ENCODE measurements at places on chromosomes 4 and X.

DNA sequence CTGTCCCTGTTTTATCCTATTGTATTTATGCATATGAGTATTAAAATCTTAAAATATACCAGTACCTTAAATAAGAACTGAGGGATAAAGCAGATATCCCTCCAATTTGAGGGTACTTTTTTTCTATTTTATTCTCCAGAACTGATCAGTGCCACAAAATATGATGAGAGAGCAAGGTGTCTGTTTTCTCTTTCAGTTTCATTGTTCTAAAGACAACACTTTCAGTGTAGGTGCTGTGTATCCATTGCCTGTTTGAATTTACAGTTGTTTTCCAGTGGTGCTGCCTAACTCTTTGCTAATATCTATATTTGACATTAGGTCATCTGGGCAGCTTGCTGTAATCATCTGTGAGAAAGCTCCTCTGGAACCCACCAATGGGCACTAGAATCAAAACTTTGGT, 394.7 kb downstream of the IL1RAPL1 start:
- no peak for DNase-seq

DNA sequence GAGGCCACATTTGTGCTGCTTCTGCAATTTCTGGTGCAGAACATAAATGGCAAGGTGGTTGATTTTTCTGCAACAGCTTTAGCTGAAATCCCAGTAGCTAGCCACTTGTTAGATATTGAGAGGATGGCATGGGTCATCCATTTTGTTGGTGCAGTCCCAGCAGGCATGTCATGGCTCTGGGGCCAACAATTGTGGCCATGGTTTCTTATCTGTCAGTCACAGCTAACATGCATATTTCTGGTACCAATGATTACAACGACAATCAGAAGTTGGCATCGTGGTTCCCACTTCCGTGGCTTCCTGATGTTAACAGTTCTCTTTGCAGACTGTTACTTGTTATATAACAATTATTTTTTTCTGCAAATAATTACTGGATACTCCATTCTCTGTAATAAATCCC, 42.8 kb upstream of the PRKG2 start:
- no peak for DNase-seq

- DNase-seq: no peak
Observed at GRCh38 chrX:114073926-114074325, 510.0 kb upstream of the HTR2C start.

- no peak for DNase-seq
Observed at GRCh38 chr4:179248821-179249220, 1806.6 kb upstream of the AGA start.

DNA sequence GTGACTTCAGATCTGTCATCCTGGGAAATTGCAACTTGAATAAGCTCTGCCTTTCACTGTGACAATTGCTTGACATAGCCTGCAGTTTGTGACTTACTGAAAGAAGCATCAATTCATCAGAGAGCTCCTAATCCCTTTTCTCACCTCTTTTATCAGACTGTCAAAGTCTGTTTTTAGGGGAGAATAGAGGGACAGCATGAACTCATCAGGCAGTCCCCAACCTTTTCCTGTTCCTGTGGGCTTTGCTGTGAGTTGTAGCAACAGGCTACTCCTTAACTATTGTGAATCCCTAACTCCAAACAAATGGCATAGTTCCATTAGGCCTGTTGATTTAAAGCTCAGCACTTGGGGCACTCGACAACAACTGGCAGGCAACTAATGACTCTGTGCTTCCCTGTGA, 64.9 kb downstream of the DOCK11 start:
- peak; percentile 62 for DNase-seq

DNA sequence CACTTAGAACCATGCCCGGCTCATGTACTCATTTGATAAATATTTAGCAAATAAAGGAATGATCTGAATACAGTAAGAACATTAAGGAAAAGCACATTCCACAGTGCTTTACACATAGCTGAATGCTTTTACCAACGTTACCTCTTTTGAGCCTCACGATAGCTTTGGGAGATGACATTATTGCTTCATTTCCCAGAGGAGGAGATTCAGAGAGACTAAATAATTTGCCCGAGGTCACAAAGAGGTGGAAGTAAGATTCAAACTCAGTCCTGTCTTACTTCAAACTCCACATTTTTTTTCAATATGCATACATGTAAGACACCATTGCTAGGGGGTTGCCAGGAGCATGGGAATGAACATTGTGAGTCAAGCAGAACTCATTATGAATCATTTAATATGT, 538.5 kb downstream of the BCOR start:
- DNase-seq: no peak

DNA sequence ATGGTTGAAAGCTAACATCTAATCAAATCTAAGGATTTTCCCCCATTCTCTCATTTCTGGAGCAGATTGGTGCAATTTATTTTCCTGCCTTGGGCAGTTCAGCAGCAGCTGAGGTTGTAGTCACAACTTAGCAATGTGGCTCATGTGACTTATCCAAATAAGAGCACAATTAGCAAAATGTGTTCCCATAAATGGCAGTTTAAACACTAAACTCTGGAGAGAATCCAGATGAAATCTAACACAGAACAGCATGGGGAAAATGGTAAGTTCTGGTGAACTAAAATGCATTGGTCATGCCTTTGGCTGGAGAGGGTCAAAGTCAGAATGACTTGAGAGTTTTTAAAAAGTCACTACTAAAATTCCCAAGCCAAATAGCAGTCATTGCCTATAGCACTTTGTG, 422.6 kb upstream of the DIPK2B start:
- no peak for DNase-seq

GRCh38 chr4:68655764-68656444, 14.5 kb downstream of the UGT2B15 start:
- DNase-seq: no peak

DNA sequence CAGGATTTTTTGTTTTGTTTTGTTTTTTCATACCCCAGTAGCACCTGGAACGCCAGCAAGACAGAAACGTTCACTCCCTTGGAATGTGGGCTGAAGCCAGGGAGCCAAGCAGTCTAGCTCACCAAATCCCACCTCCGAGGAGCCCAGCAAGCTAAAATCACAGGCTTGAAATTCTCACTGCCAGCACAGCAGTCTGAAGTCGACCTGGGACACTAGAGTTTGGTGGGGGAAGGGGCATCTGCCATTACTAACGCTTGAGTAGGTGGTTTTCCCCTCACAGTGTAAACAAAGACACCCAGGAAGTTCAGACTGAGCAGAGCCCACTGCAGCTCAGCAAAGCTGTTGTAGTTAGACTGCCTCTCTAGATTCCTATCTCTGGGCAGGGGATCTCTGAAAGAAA, 99.6 kb upstream of the FGF16 start:
- peak; percentile 52 for DNase-seq

GRCh38 chrX:129678614-129679195, 23.9 kb upstream of the APLN start:
- DNase-seq: no peak

GRCh38 chr4:110949542-110949941, 326.7 kb upstream of the PITX2 start:
- DNase-seq: no peak

DNA sequence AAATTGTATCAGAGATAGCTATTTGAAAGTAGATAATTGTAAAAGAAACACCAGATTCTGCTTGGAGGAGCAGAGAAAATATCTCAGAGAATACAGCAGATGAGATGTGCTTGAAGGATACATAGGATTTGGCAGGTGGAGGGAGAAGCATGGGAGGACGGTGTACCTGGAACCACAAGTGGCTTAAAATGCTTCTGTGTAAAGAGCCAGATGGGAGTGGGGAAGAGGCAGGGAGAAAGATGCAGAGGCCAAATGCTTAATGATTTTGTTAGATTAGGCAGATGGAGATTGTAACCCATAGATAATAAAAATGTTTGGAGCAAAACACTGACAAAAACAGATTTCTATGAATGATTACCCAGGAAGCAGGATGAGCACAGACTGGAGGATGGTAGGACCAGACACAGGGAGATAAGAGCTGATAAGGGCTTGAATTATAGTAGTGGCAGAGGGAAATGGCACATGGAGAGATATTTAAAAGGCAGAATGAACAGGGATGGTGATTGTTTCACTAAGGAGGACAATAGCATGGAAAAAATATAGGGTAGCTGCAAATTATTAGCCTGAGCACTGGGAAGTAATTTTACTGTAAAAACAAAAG, 145.7 kb upstream of the TBC1D9 start:
- DNase-seq: no peak

GRCh38 chr4:100907465-100908454, 389.9 kb upstream of the EMCN start:
- no peak for DNase-seq

DNA sequence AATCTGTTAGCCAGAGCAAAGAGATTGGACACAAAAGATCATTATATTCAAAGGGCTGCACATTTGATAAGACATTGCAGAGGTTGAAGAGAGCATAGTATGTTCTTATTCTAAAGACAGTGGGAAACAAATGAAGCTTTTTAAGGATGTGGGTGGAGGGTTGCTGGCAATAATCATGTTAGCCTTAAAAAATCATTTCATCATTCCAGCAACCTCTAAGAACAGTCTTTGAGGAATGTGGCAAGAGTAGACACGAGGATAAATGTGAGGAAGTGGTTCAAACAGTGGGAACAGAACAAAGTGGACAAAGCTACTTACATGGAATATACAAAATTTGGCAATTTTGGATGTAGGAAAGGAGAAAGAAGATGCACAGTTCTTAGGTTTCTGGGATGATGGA, 167.3 kb upstream of the SPRY1 start:
- no peak for DNase-seq

DNA sequence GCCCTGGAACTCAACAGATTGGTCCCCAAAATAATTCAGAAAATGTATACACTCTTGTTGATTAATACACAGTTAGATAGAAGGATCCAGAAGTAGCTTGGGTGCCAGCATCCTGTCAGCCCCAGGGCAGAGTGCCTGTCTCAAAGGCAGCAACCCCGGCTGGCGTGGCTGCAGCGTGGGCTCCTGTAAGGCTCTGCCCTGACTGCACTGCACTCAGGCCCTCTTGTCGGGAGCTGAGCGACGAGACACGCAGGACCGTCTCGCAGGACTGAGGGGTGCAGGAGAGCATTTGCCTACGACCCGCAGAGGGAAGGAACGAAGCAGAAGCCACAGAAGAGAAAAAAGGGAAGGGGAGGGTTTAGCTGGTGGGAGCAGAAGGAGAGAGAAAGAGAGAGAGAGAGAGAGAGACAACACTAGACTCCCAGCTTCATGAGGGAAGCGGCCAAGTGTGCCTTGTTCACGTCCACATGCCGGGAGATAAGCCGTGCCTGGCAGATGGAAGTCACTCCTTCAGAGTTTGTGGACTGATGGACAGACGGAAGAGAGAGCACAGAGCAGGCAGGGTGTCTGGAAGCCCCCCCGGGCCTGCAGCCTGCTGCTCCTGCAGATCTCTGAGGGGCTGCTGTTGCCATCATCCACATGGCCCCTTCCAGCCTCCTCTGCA, 38.7 kb upstream of the HELT start:
- no peak for DNase-seq

GRCh38 chrX:9122519-9123245, 88.8 kb upstream of the FAM9B start:
- no peak for DNase-seq
